T-helper 2 cell treated with Interferon-gamma antibody and Interleukin-4, amounts not matched to agents 5 μg/mL and 100 μg/mL, for 36 hours (primary cell): ENCODE measurements at places on chromosomes 6 and 20.

DNA sequence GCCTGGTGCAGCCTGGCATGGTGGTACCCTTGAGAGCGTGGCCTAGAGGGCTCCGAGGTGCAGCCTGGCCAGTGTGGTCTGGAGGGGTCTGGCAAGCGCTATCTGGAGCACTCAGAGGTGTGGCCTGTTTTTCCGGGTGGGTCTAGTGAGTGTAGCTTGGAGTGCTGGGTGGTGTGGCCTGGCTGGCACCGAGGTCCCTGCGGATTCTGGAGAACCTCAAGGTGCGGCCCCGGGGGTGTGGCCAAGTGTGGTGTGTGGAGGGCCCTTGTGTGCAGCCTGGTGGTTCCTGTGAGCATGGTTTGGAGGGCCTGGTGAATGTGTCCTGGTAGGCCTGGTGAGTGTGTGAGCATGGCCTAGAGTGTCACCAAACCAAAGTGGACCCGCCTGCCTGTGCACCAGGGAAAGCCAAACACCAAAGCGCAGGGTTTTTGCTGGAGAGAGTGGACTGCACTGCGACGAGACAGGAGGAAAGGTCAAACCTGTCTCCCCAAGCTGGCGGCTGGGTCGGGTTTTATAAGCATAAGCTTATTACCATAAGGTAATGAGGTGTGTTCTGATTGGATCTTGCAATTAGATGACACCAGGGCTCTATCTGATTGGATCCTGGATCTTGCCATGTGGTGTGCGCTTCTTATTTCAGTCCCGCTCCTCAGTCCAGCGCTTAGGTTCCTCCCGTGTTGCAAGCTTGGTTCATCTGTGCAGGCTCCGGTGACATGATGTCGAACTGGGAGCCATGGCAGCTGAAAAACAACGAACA is 35.7 kb downstream of the IGF2R start:
- DNase-seq: no peak

DNA sequence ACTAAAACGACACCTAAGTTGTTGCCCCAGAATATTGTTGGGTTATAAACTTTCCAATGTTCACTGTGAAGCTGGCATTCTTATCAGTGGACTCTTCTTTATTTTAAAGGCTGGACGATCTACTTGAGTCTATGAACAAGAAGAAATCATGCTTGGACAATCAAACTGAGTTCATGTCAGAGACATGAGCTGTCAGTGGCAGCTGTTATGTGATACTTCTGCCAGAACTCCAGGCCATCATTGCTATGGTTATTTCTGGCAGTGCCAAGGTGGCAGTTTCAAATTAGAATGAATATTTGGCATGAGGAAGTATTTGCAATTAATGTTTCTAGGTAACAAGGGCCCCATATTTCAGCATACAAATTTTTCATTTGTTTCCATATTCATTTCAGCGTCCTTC is 417.3 kb downstream of the LMBRD1 start:
- DNase-seq: no peak

DNA sequence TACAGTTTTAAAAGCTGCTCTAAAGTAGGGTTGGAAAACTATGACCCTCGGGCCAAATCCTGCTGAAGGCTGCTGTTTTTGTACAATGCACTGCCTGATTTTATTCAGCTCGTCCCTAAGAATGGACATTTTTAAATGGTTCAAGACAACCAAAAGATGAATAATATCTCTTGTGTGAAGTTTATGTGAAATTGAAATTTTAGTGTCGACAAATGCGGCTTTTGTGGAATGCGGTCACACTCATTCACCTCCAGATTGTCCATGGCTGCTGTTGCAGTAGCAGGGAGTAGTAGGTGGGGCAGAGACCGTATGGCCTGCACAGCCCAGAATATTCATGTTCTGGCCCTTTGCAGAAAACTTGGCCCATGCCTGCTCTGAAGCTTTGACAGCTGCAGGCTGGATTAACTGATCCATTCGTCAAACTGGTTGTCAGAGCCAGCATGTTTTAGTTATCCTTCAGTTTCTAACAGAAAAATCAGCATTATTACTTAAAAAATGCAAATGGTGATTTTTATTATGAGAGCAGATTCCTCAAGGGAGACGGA is 91.6 kb downstream of the PSMG4 start:
- DNase-seq: no peak

GRCh38 chr6:53239526-53239925 is 90.9 kb upstream of the GCM1 start:
- DNase-seq: no peak

GRCh38 chr6:31617010-31617409 is 2.0 kb downstream of the AIF1 start:
- no peak for DNase-seq

DNA sequence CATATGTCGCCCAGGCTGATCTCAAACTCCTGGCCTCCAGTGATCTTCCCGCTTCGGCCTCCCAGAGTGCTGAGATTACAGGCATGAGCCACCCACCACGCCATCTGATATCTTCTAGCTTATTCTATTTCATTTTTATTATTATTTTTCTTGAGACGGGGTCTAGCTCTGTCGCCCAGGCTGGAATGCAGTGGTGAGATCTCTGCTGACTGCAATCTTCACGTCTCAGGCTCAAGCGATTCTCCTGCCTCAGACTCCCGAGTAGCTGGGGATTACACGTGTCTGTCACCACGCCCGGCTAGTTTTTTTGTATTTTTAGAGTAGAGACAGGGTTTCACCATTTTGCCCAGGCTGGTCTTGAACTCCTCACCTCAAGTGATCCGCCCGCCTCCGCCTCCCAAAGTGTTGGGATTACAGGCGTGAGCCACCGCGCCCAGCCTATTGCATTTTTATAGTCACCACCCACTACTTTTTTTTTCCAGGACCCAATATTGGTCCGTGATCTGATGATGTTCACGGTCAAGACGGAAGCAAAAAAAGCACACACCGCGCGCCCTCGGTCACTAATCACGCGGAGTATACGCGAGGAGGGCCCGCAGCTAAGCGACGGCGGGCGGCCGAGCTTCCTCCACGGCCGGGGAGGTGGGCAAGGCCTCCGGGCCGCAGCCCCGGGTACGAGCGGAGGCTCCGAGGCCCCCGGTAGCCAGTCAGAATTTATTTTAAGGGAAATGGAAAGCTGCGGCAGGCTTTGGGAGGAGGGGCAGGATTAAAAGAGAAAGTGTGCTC is 1.1 kb upstream of the LSM14B start:
- DNase-seq: no peak

GRCh38 chr20:60986506-60987156 is 265.4 kb upstream of the CDH4 start:
- no peak for DNase-seq

GRCh38 chr20:52631469-52631868 is 340.7 kb upstream of the TSHZ2 start:
- no peak for DNase-seq

DNA sequence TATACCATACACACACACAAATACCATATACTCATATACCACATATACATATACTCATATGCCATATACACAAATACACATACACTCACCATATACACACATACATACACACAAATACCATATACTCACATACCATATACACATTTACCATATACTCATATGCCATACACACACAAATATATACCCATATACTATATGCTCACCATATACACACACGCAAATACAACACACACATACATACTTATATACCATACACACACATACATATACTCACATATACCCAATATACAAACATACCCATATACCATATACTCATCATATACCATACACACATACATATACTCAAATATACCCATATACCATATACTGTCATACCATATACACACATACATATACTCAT is 99.2 kb downstream of the ZMYND8 start:
- no peak for DNase-seq

DNA sequence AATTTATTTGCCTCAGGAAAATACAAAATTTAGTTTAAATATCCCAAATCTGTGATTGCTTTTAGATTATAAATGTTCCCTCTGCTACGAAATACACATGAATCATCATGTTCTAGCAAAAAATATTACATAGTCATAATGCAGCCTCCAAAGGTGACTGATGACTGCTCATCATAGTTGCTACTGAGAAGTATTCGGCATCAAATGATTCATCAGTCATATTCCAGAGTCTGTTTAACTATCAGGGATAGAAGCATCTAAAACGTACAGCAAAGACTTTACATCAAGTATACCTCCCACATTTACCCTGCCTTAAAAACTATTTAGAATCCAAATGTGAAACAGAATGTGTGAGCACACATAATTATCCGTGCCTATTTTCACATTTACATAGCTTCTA is 626.0 kb downstream of the CDH26 start:
- DNase-seq: no peak

DNA sequence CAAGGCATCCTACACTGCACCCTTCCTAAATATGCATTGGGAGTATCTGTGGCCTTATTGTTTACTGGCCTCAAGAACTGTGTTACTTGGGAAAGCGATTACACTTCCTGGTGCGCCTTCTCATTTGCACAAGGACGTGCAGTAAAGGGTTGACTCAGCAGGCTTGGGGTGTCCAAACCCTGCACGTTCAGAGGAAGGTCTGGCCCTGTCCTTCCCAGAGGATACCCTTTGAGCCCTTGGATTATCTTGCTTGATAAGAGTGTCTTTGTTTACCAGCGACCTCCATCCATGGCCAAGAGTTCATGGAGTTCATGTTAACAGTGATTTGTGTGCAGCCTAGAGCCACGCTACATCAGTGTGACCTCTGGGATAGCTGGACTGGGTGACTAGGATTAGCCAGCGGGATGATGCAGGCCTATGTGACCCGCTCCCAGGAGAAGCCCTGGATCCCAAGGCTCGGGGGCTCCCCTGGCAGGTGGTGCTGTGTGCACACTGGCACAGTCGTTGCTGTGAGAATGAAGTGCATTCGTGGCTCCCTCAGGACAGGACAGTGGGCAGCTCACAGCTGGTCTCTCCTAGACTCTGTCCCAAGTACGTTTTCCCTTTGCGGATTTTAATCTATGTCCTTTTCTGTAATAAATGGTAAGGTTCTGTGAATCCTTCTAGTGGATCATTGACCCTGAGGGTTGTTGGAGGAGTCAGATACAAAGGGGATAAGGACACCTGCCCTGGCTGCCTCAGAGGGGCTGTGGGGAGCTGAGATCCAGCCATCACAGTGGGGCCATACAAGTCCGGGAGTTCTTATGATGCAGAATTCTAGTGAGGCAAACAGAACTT is 73.5 kb downstream of the TTLL2 start:
- DNase-seq: no peak
